Activated CD4-positive, alpha-beta T cell treated with anti-CD3 and anti-CD28 coated beads, Interleukin-2, amount 50 U/mL, for 24 hours (primary cell): ENCODE measurements at places on chromosomes 11 and 22.

DNA sequence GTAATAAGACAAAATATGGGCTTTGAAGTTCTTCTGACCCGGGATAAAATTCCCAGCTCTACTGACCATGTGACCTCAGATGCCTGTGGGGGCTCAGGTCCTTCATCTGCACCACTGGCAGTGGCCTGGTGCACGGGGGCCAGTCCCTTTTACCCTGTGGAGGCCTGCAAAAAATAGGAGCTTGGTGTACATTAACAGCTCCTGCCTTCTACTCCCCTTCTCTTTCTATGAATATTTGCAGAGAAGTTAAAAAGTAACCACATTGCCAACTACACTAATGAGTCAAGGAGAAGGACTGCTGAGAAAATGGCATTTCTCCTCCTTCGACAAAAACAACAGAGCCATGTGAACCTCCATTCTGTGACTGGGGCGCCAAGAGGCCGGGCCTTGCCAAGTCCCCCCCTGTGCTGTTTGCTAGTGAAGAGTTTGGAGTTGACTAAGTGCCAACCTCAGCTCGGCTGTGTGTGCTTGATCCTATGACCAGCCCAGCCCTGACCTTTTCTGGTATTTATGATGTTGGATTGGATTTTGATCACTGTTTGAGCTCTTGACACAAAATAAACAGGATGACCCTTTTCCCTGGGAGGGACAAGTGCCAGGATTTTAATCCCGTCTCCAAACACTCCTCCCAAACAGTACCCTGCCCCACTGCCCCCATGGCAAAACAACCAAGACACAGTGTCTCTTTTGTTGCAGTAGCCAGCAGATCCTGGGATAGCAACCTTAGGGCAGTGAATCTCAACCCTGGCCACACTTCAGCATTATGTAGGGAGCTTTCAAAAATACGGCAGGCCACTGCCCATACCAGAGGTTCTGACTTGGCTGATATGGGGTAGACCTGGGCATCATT lies 380.1 kb downstream of the LARGE1 start:
- DNase-seq = no peak

DNA sequence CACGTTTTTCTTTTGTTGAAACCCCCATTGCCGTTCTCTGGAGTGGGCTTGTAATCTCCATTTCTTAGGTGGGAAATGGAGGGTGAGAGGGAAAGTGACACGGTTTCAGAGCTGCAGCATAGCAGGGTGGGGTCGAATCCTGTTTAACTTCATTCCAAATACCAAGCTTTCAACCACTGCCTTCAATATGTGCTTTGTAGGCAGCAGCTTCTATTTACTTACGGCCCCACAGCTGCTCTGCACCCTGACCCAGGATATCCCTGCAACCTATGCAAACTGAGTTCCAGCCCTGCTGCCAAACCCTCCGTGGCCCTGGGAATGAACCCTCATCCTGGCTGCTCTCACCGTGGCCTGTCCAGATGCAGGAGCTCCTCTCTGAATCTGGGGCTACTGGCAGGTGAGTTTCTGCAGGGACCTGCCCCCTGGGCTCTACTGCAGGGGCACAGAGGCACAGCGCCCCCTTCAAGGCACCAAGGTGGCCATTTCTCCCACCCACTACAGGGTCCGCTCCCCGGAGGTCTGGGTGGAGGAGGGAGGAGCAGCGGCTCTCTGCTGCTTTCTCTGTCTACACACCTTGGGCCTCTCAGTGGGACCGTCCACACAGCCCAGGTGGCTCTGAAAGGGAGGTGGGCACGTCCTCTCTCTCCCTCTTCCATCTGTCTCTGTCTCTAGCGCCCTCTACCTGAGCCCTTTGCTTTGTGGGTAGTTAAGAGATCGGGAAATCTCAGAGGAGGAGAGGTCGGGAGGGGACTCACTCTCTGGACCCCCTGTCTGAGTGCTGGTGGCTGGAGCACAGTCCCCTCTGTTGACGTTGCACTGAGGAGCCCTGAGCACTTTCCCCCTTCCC lies 279.1 kb downstream of the BRD1 start:
- no peak for DNase-seq

GRCh38 chr11:110776081-110776480 lies 63.8 kb upstream of the ARHGAP20 start:
- DNase-seq = no peak

GRCh38 chr22:25629613-25630012 lies 65.1 kb downstream of the GRK3 start:
- no peak for DNase-seq

GRCh38 chr11:8760896-8761295 lies 78.3 kb downstream of the RPL27A start:
- DNase-seq = no peak

GRCh38 chr11:6357222-6357621 lies 33.1 kb upstream of the SMPD1 start:
- DNase-seq = no peak

GRCh38 chr22:19995611-19996339 lies 20.8 kb downstream of the ARVCF start:
- no peak for DNase-seq

GRCh38 chr11:118939953-118940598 lies 14.3 kb upstream of the BCL9L start:
- DNase-seq = no peak

DNA sequence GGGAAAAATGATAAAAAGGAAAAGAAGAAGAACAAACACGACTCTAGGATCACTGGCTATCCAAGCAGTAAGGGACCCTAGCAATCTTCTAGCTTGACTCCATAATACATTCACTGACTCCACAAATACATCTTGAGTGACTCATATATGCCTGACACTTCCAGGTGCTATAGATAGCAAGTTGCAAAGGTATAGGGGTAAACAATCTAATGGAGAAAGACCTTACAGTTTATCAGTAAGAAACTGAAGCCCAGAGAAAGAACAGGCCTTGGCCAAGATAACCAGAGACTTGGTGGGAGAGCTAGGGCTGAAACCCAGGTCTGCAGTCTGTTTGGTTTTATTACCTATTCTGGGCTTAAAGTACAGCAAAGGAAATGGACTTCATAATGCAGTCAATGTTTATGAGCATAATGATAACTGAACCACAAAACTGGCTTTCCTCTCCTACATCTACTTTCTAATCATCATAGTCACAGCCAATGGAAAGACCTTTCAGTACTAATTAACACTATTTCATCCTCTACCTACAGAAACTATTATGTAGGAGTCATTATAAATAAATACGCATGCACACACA lies 19.7 kb upstream of the SLC5A1 start:
- no peak for DNase-seq

DNA sequence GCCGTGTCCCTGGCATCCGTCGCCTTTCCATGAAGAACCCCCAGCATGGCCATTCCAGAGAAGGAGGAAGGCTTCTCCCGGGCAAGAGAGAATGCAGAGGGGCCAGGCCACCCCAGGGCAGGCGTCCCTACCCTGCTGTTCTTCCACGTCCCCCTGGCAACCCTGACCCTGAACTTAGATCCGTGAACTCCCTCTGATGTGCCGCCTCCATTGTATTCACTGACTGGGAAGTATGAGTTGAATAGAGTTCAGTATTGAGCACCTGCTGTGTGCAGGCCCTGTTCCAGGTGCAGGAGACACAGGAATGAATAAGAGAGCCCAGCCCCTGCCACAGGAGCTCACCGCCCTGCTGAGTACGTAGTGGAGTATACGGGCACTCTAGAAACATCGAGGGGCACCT lies 29.1 kb upstream of the RELT start:
- no peak for DNase-seq

- no peak for DNase-seq
Observed at GRCh38 chr22:36351921-36352802, 35.6 kb downstream of the MYH9 start.

- no peak for DNase-seq
Observed at GRCh38 chr11:128157423-128158298, 429.7 kb downstream of the ETS1 start.

DNA sequence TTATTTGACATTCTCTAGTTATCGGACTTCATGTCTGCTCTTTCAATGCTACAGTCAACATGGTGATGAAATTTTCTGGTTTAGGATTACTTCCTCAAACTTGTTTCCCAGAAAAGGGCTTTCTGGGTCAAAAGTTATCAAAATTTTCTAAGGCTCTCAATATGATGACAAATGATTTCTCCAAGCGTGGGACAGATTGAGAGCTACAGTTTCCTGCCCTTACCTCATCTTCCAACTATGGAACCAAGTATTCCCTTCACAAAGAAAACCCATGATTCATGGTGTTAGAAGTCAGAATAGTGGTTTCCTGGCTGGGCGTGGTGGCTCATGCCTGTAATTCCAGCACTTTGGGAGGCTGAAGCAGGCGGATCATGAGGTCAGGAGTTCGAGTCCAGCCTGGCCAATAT lies 17.8 kb downstream of the MYO18B start:
- DNase-seq = no peak

DNA sequence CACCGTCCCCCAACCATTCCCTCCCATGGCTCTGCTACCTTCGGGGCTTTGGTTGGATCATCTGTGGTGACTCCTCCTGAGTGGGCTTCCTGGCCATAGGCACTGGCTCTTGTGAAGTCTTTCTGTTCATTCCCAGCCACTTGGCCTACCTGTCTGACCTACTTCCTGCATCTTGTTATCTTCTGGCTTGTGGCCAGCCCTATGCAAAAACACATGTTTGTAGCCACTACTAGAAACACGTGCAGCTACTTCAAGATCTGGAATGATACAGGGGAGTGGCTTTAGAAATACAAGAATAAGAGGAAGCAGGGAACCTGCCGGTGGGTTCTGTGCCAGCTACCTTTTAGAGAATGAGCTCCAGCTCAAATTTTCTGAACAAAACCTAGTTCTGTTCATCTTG lies 20.9 kb downstream of the RCOR2 start:
- DNase-seq = no peak

DNA sequence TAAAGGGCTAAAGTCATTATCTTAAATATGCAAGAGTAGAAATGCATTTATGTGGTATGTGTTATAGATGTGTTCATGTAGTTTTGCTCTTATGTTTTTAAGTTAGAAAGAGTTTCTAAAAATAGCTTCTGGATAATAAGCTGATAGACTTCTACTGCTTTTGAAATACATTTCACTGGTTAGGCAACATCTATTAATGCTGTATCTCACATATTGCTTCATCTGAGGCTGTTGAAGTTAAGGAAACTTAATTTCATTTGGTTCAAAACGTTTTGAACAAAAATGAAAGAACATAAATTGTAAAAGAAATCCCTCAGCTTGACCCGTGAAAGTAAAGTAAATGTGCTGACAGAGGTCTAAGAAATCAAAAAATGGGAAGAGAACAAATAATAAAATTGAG lies 164.0 kb upstream of the CTSC start:
- no peak for DNase-seq

- DNase-seq = no peak
Observed at GRCh38 chr22:21094911-21095772, 49.4 kb downstream of the LRRC74B start.

DNA sequence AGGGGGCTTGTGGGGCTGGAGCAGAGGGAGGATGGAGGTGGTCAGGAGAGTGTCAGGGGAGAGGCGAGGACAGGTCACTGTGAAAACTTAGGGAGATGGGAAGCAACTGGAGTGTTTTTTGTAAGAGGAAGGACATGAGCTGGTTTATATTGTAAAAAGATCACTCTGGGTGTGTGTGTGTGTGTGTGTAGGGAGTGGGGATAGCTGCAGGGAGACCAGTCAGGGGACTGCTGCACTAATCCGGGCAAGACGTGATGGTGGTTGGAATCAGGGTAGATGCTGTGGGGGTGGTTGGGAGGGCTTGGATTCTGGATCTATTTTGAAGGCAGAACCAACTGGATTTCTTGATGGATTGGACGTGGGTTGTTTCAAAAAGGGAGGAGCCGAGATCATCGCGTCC lies 11.3 kb upstream of the SYT7 start:
- no peak for DNase-seq

GRCh38 chr11:76592025-76592914 lies 78.3 kb downstream of the LRRC32 start:
- no peak for DNase-seq

DNA sequence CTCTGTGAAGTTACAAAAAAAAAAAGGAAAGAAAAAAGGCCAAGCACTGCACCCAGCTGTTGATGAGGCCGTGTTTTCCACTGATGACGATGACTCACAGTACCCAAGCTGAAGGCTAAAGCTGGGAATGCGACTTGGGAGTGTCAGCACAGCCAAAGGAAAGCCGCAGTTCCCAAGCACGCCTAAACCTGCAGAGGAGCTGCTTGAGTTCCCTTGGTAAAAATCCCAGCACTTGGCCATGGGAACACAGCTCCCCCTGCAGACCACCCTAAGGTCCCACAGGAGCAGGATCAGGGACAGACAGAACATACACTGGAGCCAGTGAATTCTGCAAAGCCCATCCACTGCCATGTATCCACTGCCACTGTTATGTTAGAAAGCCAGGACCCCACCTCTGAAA lies 39.9 kb downstream of the SERGEF start:
- no peak for DNase-seq

- no peak for DNase-seq
Observed at GRCh38 chr22:46611189-46611588, 9.0 kb upstream of the GRAMD4 start.

DNA sequence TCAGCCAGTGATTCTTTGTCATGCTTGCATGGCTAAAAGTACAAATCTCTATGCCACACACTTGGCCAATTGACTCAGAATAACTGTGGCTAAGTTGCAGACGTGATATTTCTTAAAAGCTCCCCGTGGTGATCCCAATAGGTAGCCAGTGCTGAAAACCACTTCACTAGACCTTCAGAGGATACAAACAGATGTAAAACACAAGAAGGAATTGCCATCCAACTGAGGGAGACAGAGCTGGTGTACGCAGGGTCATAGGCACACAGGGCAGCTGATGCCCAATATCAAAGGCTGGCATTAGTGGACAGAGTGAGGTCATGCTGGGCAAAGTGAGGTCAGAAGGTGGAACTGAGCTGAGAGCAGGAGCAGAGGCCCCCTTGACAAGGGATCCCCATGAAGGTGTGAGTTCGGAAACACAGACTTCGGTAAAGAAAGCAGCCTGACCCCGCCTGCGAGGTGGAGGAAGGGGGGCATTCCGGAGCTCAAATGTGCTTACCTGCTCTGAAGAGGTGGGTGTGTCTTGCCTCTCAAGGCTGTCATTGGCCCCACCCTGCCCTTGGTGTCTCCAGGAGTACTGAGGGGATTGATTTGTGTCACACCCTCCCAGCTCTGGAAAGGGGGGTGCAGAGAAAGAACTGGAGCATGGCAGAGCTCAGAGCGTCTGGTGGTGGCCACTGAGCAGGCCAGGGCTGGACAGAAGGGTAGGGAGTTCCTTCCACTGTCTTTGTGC lies 344.9 kb upstream of the B3GAT1 start:
- DNase-seq = no peak

- DNase-seq = peak; percentile 46
Observed at GRCh38 chr11:62560566-62561103, 13.1 kb downstream of the EEF1G start.

- DNase-seq = no peak
Observed at GRCh38 chr11:132925825-132926469, 606.4 kb downstream of the OPCML start.
